Activated T-cell treated with anti-CD3 and anti-CD28 coated beads for 24 hours (primary cell): ENCODE measurements at places on chromosomes 12 and 14.

DNA sequence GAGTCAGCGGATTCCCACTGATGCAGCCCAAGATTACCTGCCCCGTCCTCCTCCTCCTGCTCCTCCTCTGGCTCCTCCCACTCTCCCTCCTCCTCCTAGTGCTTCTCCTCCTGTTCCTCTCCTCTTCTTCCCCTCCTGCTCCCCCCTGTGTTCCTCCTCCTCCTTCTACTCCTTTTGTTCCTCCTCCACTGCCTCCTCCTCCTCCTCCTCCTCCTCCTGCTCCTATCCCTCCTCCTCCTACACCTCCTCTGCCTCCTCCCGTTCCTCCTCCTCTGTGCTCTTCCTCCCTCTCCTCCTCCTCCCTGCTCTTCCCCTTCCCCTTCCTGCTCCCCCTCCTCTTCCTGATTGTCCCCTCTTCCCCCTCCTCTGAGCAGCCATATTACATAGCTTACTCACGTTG lies 141.3 kb downstream of the CACNA1C start:
- no peak for DNase-seq

GRCh38 chr14:100892496-100893227 lies 10.9 kb downstream of the RTL1 start:
- no peak for DNase-seq

DNA sequence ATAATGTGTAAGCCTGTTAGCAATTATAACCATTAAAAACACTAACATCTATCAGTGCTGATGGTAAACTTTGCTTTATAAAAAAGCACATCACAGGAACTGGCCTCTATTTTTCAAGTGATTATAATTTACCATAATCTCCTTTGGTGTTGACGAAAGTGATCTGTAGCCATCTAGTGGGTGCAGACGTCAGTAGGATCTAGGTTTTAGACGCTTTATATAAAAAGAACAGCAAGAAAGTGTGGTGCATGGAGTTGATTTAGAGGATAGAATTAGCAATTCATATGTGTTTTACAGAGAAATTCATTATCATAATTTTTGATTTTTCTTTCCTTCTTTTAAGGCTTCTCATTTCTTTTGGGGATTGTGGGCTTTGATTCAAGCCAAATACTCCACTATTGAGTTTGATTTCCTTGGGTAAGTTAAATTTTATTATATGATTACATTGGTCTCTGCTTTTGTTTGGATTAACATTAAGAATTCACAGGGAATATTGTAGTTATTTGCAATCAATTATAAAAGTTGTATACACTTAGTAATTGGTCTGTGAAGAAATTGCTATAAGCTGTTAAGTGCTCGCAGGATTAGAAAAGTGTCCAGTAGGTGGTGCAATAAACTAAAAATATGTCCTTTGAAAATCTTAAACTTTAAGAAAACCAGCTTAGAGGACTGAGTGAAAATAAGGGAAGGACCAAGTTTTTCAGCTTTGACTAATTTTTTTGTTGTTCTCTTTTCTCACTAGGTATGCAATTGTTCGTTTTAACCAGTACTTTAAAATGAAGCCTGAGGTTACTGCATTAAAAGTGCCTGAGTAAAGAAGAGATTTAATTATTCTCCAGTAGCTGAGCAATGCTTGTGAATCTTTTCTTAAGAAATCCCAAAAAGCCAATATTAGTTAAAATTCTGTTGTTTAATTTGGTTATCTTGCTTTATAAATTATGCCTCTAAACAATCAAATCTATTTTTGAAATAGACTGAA lies 59.5 kb downstream of the ETNK1 start:
- no peak for DNase-seq

DNA sequence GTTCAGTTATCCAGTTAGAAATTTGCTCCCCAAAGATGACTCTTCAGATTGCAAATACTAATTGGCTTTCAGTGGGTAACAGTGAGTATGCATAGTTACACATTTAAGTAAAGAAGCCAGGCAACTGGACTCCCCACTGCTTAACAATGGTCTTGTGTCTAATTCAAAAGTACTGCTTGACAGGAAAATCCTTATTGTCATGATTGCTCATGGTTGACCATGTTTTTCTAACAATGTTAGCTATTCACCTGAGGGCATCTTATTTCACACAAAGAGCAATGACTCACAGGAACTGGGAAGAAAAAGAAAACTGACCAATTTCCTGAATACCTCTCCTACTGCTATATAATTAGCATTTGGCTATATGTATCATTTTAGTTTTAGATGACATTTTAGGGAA lies 33.7 kb upstream of the ALG10B start:
- no peak for DNase-seq

DNA sequence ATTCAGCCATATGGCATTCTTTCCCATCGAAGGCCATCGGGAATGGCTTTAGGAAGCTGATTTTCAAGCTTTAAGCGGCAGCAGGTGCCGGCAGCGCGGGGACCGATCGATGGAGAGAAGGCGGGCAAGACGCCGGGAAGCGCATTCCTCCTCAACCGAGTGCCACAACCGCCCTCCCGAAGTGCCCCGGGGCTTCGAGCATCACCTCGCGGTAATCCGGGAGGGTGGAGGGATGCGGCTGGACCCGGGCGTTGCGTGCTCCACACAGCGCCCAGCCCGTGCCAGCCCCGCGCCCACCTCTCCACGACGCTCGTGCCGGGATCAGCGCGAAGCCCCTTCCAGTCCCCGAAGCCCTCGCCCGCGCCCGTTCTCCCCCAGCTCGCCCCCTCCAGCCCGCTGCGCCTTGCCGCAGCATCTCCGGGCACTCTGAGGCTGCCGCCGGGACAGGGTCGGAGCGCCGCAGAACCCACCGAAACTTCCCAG lies 3.2 kb downstream of the USP44 start:
- DNase-seq = peak; percentile 10

DNA sequence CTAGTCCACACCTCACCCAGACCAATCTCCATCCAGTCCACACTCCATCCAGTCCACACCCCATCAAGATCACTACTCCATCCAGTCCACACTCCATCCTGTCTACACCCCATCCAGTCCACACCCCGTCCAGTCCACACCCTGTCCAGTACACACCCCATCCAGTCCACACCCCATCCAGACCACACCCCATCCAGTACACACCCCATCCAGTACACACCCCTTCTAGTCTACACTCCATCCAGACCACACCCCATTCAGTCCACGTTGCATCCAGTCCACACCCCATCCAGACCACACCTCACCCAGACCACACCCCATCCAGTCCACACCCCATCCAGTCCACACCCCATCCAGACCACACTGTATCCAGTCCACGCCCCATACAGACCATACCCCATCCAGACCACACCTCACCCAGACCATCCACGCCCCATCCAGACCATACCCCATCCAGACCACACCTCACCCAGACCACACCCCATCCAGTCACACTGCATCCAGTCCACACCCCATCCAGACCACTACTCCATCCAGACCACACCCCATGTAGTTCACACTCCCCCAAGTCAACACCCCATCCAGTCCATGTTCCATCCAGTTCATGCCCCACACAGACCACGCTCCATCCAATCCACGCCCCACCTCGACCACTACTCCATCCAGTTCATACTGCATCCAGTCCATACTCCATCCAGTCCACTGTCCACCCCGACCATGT lies 116.6 kb upstream of the RTL1 start:
- DNase-seq = no peak
